ENCODE measurements at places on chromosomes 2 and 18.

DNA sequence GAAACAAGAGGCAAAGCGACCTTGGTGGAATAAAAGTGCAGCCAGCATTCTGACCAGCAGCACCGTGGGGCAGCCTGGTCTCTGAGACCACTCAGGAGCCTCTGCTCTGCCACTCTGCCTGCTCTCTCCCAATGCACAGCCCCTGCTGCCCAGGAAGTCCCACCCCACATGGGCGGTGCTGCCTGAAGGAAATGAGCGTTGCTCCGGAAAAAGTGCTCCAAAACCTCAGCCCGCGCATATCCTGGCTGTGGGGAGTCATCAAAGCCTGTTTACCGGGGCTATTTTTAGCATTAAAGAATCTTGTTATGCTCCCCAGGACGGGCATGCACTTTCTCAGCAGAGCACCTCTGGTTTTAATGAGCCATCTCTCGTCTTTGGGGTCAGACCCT is 54.5 kb downstream of the EPAS1 start:
- DNase-seq = no peak

- DNase-seq = peak; percentile 88
Measured at GRCh38 chr2:111694700-111695101, 189.3 kb downstream of the ANAPC1 start.

DNA sequence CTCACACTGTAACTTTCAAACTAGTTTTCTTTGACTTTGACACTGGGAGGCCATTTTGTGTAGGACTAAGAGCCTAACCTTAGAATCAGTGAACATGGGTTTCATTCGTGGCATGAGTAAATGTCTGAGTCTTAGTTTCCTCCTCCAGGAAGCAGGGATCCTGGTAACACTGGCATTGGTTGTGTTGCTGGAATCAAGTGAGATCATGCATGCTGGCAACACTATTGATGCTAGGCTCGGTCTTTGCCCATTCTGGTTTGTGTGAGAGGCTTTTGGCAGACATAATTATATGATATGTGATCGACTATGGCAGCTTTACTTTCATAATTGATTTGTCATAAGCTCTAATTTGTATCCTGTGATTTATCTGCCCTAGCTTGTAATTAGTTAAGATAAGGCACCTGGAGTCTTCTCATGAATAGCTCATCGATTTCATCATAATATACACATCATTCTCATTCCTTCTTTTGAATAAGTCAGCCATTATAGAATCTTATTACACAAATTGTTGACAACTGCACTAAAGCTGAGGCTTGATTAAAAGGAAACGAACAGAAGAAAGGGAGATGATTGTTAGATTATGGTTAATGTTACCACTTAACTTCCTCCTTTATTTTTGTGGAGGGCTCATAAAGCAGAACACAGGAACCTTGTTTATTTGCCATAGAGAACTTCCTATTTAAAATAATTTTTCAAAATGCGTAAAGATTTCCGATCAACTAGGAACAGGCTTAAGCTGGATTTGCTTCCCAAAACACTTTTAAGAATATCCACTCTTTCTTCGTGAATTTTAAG is 12.6 kb downstream of the PPP1R1C start:
- DNase-seq = no peak

GRCh38 chr2:88690591-88691338 is 708 bp upstream of the RPIA start:
- DNase-seq = no peak

DNA sequence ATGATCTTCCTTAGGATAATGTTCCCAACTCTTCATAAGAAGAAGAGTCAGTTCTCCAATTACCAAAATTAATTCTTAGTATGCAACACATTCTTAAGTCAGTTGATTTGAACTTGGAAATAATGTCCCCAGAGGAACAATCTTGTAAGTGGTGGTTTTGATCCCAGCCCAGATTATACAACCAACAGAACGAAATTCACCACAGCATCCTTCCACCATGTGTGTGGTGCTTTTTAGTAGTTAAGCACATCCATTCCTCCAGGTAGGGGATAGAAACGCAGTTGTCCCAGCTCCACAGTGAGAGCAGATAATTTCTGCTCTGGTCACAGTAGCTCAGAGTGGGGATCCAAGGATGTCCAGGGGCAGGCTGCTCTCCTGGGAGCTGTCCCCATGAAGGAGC is 161.7 kb upstream of the SLC39A10 start:
- no peak for DNase-seq

DNA sequence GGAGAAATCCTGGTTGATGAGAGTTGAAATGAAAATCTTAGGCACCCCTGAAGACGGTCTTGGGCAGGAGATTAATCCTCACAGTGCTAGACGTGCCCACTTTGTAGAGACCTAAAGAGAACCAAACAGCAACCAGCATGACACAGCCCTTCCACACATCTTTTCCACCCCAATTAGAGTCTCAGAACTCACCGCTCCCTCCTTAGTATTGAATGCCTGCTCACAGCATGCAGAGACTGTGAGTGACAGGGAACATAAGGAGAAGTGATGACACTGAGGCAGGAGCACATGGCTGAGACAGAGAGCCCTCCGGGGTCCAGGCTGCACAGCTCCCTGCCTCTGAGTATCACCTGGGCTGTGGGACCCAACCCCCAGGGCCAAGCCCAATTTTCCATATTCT is 367.6 kb downstream of the EIPR1 start:
- DNase-seq = no peak

GRCh38 chr2:44075541-44075940 is 79.8 kb upstream of the LRPPRC start:
- DNase-seq = peak; percentile 8

DNA sequence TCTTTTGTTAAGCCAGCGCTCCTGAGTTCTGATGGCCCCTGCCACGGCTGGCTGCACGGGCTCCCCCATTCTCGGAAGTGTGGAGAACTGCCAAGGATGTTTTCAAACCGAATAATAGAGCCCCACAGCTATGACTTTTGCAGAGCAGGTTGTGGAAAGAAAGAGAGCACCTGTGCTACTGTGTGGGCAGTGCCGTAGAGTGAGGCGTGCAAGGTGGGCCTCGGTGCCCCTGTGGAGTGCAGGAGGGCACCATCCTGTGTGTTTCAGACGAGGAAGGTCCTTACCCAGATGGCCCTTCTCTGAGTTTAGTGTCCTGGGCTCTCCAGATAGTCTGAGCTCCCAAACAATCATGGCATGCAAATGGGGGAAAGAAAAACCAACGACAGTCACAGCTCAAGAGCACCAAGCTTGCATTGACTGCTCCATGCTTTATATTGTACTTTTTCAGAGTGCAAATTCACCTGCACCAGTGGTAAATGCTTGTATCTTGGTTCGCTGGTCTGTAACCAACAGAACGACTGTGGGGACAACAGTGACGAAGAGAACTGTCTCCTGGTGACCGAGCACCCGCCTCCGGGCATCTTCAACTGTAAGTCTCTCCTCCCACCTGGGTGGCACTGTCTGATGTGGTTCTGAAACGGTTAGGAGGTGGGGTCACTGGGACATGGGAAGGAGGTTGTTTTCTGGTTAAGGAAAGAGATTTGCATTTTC is 219.4 kb downstream of the LDLRAD4 start:
- DNase-seq = no peak

- peak; percentile 40 for DNase-seq
Measured at GRCh38 chr18:59908799-59909198, 9.0 kb downstream of the PMAIP1 start.

- DNase-seq = no peak
Measured at GRCh38 chr18:57438743-57439608, 3.8 kb downstream of the ONECUT2 start.

DNA sequence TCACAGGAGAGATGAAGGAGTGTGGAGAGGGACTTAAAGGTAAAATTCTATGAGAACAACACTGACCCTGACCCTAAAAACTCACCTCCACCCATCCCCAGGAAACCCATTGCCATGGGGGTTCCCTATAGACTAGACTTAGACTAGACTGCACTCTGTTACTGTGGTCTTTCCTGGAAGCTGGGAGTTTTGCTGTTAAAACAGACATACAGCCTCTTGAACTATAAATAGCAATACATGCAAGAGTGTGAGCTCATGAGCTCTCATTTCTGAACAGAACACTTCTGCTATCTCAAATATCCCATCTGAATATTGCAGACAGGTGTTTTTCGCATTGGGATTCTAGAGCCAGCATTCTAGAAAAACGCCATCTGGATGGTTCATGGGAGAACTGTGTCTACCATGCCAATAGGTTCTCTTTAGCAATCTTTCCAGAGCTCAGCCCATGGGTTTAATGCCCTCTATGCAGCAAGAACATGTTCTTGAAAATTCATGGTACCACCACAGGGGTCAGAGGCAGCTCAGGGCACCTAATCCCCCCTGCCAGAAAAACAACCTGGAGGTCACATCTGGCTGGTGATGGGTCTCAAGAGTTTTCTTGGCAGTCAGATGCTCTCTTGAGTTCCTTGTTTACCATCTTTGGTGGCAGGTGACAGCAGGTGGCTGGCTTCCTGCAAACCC is 51.9 kb downstream of the SLC14A2 start:
- no peak for DNase-seq

DNA sequence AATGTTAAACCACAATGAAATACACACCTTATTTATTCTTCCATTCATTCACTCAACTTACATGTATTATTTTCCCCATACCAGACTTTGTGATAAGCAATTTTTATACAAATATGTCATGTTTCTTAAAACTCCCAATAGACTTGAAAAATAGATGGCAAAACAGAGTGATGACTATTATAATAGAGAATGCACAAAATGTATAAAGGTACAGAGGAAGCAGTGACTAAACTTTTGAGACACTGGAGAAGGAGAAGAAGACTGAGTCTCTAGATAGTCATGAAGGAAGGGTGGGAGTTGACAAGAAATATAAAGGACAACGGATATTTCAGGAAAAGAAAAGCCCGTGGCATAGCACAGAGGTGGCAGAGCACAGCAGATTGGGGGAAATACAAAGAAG is 198.1 kb upstream of the SLC39A10 start:
- DNase-seq = no peak

- DNase-seq = no peak
Measured at GRCh38 chr2:117674172-117674571, 140.3 kb upstream of the DDX18 start.

- no peak for DNase-seq
Measured at GRCh38 chr18:59021500-59021899, 118.2 kb upstream of the SEC11C start.

DNA sequence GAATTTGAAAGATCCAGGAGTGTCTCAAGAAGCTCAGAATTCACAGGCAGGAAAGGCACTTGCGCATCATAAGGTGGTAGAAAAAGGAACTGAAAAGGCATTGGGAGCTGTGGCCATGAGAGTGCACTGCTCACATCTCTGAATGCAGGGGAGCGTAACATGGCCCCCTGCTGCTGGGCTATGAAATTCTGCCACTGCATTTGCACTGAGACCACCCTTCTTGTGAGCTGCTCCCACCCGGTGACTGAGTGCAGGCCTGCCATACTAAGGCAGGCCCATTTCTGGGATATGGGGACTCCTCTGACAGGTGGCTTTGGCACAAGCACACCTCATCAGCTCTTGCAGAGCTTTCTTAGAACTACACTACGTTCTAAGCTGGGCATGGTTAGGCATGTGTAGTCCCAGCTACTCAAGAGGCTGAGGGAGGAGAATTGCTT is 25.3 kb upstream of the STARD7 start:
- no peak for DNase-seq

DNA sequence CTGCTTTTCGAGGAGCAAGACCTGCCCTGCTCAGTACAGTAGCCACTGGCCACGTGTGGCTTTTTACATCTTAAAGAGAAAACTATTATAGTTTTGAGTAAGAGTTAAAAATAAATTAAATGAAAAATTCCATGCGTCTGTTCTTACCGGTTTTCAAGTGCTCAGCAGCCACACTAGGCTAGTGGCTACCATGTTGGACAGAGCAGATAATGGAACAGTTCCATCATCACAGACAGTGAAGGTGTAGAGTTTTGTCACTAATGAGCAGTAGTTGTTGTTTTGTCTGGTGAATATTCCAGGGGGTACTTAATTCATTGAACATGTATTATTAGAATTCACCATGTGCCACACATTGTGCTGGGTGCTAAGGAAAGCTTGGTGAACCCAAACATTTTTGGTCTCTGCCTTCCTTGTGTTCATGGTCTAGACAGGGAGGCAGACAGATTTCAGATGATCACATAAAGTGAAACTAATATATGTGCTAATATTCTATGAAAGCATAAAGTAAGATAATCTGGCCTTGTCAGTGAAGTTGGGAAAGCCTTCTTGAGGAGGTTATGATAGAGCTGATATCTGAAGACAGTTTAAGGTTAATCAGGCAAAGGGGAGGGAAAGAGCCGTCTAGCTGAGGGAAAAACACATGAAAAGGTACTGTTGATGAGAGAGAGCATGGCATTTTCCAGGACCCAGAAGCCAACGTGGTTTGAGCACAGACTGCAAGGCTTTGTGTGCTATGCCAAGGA is 1.4 kb downstream of the ALMS1 start:
- no peak for DNase-seq

DNA sequence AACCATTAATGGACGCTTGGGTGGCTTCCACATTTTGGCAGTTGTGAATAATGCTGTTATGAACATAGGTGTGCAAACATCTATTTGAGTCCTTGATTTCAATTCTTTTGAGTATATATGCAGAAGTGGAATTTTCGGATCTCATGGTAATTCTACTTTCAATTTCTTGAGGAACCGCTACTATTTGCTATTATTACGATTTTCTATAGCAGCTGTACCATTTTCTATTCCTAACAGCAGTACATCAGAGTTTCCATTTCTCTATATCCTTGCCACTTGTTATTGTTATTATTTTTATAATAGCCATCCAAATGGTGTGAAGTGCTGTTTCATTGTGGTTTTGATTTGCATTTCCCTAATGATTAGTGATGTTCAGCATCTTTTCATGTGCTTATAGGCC is 69.5 kb downstream of the KIF5C start:
- DNase-seq = no peak

DNA sequence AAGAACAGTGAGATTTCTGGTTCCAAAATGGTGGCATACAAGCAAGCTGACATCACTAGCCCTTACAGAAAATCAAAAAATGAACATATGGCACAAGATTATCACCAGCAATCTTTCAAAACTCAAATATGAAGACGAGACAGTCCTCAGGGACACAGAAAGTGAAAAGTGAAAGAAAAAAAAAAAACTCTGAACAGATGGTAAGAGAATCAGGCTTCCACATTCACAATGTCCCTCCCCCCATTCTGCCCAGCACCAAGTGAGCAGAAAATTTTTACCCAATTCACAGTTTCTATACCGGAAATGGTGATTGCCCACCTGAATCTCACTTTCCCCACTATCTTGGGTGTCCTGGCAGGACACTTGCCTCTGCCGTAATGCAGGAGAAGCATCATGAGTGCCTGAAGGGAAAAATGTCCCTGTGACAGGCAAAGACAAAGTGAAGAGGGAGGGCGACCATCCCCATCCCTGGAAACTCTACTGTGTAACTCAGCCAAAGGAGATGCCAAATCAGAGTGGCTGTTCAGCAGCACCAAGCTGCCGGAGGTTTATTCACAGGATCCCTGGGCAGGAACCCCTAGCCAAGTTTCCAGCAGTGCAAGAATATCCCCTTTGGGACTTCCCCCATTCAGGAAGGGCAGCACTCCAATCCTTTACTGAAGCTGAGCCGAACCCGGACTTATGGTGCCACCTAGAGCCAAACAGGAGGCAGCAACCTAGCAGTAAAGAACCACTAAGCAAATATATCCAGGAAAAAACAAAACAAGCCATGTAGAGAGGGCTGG is 312.2 kb downstream of the LRATD1 start:
- peak; percentile 20 for DNase-seq

- DNase-seq = peak; percentile 5
Measured at GRCh38 chr2:133975676-133976428, 278.0 kb upstream of the MGAT5 start.

GRCh38 chr18:7840411-7840810 is 273.3 kb downstream of the PTPRM start:
- DNase-seq = no peak
